ENCODE measurements at places on chromosomes 1 and 21. TPM values are rescaled to one million over a fixed set of nuclear protein-coding genes. Genes with fewer than 3 reads are reported as not detected.

Gene F13B
- not detected for total RNA-seq

Gene CR1L
- not detected for total RNA-seq

Gene FNDC10
- 3.5 TPM for total RNA-seq

Gene STMN1
- 109 TPM for total RNA-seq

Gene CLCNKB
- 0.22 TPM for total RNA-seq

Gene LCE3D
- not detected for total RNA-seq

Gene CD2
- total RNA-seq: not detected

Gene ADARB1
- total RNA-seq: 32.1 TPM

Gene PBX1
- total RNA-seq: 36.5 TPM

Gene ITGB2
- total RNA-seq: 0.14 TPM

Gene CTTNBP2NL
- total RNA-seq: 26.8 TPM

Gene CFHR4
- total RNA-seq: not detected

Gene VPS13D
- 32.0 TPM for total RNA-seq

Gene KPRP
- not detected for total RNA-seq

Gene RIIAD1
- total RNA-seq: not detected

Gene PTPRC
- not detected for total RNA-seq

Gene TRIM46
- total RNA-seq: 8.7 TPM

Gene GUCA2B
- total RNA-seq: not detected

Gene KCNJ9
- not detected for total RNA-seq

Gene TRNP1
- 8.8 TPM for total RNA-seq

Gene WNT4
- 0.14 TPM for total RNA-seq

Gene HLCS
- total RNA-seq: 39.4 TPM

Gene GJB3
- total RNA-seq: not detected

Gene TAS1R3
- 0.14 TPM for total RNA-seq

Gene SKI
- 20.6 TPM for total RNA-seq

Gene ZNF593OS
- not detected for total RNA-seq

Gene ACTL8
- total RNA-seq: not detected

Gene APOBEC4
- total RNA-seq: under 0.01 TPM

Gene NHLH1
- total RNA-seq: 0.14 TPM

Gene ADORA1
- total RNA-seq: 5.0 TPM

Gene CSTB
- total RNA-seq: 16.9 TPM

Gene CD52
- not detected for total RNA-seq

Gene AKR7A3
- total RNA-seq: 0.29 TPM

Gene HAO2
- not detected for total RNA-seq

Gene CRYAA
- total RNA-seq: not detected

Gene SLC44A5
- total RNA-seq: under 0.01 TPM

Gene CAMK1G
- total RNA-seq: 0.66 TPM

Gene OR2L3
- total RNA-seq: not detected

Gene AK5
- 17.1 TPM for total RNA-seq

Data from placental pericyte (primary cell).